Activated T-helper 9 cell treated with anti-CD3 and anti-CD28 coated beads, Interleukin-2, amount 50 U/mL, for 16 hours (primary cell): ENCODE measurements at places on chromosomes 3 and 15.
A peak's percentile ranks its signal among the peaks of the same experiment; 100 is the strongest.

- no peak for DNase-seq
Observed at GRCh38 chr3:147816752-147817151, 407.6 kb downstream of the ZIC1 start.

DNA sequence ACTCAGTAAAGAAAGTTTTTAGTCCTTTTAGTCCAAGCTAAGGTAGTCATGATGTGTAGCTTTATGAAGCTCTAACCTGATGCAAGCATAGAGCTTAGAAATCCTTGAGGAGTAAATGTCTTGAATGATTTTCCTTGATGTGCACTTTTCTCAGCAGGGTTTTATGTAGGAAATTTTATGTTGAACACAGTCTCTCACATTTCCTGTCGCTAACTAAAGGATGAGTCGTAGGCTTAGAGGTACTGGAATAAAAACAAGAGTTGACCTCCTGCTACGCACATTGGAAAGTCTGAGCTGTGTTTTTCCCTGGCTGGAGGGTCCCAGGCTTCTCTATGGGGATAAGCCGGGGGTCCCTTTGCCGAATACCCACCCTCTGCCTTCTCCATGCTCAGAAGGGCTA is 34.7 kb upstream of the ZPLD1 start:
- DNase-seq: no peak

DNA sequence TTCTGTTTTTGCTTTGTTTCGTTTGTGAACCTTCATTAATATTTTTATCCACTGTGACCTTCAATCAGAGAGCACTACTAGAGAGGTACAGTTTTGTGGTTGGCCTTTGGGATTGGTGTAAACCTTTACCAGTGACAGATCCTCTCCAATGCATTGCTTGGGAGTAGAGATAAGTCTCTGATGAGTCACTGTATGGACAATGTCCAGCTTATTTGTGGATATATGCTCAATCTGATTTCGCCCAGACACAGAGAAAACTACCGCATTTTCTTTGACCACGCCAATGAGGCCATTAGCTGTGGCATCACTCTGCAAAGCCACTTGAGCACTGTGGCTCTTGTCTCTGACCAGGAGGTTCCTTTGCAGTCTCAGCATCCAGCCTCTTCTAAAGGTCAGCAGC is 964.7 kb downstream of the TUSC7 start:
- no peak for DNase-seq

DNA sequence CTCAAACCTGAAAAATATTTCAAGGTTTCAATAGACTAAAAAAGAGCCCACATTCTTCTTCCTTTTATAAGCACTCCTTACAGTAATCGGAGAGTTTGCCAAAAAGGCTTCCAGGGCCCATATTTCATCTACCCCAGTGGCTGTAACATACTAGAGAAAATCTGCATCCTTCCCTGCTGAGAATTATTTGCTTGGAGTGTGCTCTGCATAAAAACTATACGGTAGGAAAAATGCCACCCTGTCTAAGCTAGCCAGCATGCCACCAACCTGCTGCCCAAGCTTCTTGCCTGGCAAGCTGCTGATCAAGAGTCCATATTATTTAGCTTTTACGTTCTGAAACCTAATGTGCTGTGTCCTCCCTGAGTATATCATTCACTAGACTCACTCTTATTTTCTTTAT is 107.1 kb downstream of the FGF12 start:
- DNase-seq: no peak

- no peak for DNase-seq
Observed at GRCh38 chr15:65303687-65304380, 643 bp upstream of the RNU5B-1 start.

GRCh38 chr3:11088831-11089230 is 65.5 kb upstream of the HRH1 start:
- no peak for DNase-seq

GRCh38 chr3:62293051-62293780 is 80.1 kb downstream of the FEZF2 start:
- DNase-seq: no peak

DNA sequence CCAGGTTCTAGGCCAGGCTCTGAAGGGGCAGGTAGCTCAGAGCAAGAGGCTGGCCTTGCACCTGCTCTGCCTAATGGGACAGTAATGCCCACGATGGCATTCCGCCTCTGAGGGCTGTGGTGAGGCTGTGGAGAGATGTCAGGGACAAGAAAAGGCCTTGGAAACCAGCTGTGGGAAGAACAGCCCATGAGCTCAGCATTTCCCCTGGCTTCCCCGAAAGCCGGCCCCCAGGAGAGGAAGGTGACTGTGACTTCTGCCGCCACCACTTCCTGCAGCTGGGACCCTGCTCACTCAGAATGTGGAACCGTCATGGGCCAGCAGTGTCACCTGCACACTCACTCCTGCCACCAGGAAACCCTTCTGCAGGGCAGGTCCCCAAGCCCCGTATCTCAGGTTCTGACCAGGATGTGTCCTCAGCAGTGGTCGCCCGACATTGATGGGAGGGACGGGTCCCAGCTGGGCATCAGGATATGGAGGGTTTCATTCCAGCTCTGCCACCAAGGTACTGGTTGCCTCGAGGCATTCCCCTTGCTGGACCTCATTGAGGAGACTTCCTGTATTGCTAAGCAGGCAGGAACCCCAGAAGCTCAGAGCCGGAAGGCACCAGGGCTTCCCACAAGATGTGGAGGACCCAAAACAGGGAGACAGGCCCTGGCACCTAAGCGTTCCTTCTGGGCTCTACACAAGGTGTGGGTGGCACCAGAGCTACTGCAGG is 30.7 kb downstream of the SEMA7A start:
- peak; percentile 55 for DNase-seq

DNA sequence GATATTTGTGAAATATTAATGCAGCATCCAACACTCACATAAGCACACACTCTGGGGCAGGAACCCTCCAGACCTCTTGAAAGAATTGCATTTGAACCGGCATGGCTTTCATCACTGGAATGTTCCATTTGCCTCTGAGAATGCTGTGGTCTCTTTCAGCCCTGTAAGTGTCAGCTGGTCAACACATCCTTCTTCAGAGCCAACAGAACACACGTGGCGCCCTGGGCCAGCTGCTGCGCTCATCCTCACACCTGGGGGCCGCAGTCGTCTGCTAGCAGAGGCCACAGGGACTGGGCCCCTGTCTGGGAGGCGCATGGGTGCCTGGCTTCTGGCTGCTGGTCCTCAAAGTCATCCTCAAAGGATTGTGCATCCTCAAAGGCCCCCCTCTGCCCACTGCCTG is 71.4 kb upstream of the HERC1 start:
- DNase-seq: no peak

DNA sequence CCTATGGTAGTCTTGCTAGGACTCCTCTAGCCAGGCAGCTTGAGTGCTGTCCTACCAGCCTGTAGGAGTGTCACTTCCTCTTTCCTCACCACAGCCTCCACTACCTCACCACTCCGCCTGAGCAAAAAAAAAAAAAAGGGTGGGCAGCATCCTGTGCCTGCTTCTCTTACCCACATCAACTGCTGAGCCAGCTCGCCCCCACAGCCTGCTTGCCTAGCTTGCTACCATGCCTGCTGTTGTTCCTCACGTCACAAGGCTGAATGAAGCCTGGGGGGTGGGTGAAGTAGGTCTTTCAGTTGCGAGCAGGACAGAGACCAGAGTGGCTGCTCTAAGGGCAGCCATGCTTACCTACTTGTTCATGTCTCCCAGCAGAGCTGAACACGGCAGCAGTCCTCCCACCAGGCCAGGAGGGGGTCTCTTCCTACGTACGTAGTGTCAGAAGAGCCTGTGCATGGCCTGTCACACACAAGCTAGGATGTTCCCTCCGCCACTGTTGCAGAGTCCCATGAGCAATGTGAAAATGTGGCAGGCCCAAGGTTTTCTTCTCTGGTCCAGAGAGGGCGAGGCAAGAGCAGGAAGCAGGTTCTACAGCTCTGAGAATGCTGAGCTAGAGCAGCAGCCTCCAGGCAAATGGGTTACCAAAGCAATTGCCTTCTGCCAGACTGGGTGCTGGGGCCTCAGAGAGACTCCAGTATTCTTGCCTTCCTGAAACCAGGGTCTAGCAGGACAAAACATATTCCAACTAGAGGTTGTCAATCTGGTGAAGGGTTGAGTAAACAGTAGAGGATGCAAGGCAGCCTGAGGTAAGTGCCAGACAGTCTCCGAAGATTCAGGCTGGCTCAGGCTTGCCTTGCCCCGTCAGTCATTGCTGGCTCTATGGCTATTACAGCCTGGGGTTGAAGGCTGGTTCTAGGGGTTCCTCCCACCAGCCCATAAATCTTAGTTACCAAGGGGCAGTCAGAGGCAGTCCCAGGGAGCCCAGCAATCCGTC is 8.1 kb downstream of the PPM1M start:
- DNase-seq: peak; percentile 73

- DNase-seq: no peak
Observed at GRCh38 chr3:14431452-14431916, 29.1 kb downstream of the SLC6A6 start.

DNA sequence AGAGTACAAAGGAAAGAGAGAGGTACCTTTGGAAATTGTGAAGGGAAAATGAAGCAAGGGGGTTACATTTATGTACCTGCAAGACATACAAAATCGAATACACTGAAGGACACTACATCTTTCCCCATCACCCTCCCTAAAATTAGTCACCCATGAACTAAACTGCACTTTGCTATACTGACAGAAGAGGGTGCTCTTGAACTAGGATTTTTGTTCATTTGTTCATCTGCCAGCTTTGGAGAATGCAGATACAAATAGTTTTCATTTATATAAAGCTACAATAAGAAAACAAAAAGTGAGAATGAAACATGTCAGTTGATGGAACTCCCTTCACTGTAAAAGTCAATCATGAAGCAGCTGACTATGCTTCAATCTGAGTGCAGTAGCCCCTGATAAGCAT is 55.7 kb downstream of the PCCB start:
- no peak for DNase-seq

DNA sequence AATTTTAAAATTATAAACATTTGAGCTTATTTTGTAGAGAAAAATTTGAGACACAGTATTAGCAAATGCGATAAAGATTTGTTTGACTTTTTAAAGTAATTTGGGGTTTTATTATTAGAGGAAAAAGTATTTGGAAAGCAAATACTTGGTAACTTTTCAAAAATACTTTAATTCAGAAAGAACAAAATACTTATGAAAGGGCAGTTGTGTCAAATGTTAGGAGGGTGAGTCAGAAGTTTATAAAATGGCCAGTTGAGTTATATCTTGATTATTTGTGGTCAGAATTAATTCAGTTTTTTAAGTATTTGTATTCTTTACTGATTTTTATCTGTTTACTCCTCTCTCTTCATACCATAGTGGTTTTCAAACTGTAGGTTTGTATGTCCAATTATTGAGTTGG is 12.1 kb downstream of the LACTB start:
- no peak for DNase-seq

DNA sequence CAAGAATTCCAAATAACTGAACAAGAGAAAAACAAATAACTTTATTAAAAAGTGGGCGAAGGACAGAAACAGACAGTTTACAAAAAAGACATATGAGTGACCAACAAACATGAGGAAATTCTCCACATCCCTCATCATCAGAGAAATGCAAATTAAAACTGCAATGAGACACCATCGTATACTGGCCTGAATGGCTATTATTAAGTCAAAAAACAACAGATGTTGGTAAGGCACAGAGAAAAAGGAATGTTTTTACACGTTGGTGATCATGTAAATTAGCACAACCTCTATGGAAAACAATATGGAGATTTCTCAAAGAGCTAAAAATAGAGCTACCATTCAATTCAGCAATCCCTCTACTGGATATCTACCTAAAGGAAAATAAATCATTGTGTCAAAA is 1260.4 kb upstream of the ALCAM start:
- DNase-seq: no peak

DNA sequence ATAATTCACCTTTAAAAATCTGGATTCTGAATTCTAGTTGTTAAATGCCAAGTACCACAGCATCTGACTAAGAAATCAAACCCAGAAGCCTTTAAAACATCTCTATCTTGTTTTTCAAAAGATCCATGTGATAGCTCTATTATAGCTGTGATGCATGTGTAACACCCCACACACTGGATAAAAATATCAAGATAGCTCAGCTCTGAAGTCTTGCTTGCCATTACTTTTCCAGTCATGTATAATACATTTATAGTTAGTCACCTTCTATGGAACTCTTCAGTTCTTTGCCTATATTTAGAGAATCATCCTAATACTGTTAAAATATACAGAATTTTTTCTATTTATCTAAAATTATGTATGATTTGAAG is 11.6 kb downstream of the ARPP19 start:
- DNase-seq: no peak

DNA sequence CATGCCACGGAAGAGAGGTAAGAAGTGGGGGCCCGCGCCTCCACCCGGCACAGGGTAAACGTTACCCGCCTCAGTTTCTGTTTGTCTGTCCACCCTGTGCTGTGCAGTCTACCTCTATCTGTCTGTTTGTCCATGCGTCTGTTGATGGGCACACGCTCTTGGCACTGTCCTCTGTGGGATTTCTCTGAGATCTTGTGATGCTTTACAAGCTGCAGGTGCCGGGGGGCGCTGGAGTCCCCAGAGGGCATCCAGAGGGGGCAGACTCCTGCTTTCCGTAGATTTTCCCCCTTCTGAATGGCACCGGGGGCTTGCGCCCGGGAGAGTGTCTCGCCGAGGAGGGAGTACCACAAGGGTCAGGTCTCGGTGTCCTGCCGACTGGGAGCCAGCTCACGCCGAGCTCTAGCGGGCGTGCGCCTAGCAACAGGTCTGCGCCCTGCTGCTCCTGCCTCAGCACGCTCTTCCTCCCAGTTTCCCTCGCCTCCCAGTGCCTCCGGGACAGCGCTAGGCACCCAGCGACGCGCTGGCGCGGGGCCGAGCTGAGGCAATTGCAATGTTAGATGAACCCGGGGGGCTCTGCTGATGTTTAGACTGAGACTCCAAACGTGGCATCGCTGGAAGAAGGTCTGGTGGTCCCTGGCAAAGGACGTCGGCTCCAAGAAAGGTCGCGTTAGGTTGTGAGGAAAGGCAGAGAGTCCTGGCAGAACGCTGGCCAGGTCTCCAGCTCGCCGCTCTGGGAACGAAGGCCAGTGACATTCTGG is 667 bp downstream of the CEMIP start:
- DNase-seq: no peak

DNA sequence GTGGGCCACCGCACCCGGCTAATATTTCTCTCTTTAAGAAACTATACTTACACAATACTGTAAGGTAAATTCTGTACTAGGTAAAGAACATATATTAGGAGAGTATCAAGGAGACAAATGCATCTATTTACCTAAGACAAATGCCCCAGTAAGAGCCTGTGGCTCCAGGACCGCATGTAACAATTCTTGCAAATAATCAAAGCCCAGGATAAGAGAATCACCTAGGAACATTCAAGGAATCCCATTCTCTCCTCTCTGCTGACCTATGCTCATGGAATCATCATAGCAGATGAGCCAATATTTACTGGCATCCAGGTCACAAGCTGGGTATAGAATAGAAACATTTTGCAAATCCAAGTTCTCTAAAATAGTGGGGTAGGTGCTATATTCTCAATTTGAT is 347.7 kb downstream of the FOXP1 start:
- DNase-seq: no peak

DNA sequence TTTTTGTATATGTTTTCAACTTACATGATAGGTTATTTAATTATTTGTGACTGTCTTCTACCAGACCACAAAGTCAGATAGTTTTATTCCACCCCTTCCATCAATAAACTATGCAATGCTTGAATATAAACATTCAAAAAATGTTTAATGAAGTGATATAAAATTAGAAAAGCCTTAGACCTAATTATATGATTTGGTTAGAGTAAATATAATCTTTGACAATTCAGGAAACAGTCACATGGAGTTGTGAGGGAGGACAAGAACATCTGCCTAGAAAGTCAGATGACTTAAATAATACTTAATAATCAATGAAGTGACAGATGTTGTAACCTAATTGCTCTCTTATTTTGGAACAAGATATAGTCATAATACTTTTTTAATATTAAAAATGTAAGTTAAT is 710.3 kb downstream of the ZBBX start:
- no peak for DNase-seq

- no peak for DNase-seq
Observed at GRCh38 chr3:118171236-118171852, 863.3 kb downstream of the IGSF11 start.
